Activated CD4-positive, alpha-beta T cell treated with anti-CD3 and anti-CD28 coated beads, Interleukin-2, Interleukin-4, amounts not matched to agents 100 ng/mL and 50 ng/mL, durations not matched to agents 16 hours and 8 hours (primary cell): ENCODE measurements at places on chromosomes 2 and 18.

DNA sequence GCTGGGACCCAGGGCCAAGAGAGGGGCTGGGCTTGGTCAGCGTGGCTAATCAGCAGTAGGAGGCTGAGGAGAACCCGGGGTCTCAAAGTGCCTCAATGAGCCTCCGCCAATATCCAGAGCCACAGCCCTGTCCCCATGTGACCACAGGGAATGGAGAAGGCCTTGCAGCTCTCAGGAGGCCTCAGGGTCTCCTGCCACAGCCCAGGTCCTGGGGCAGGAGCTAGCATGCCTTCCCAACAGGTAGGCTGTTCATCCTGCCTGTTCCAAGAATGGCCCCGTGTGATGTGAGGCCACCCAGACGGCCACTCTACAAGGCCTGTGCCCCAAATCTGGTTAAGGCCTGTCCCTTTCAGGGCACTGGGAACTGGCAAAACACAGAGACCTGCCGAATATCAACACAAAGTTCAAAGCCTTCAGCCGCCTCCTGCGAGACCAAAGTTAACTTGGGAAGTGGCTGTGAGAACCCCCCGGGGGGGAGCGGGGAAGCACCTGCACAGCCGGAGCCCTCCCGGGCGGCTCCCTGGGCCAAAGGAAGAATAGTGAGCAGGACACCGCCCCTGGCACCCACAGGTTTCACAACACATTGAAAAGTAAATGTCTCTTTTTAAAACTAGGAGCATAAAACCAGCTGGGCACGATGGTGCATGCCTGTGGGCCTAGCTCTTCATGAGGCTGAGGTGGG, 4.5 kb upstream of the LIMS2 start:
- no peak for DNase-seq

- no peak for DNase-seq
Observed at GRCh38 chr2:234075518-234075915, 25.0 kb downstream of the SPP2 start.

DNA sequence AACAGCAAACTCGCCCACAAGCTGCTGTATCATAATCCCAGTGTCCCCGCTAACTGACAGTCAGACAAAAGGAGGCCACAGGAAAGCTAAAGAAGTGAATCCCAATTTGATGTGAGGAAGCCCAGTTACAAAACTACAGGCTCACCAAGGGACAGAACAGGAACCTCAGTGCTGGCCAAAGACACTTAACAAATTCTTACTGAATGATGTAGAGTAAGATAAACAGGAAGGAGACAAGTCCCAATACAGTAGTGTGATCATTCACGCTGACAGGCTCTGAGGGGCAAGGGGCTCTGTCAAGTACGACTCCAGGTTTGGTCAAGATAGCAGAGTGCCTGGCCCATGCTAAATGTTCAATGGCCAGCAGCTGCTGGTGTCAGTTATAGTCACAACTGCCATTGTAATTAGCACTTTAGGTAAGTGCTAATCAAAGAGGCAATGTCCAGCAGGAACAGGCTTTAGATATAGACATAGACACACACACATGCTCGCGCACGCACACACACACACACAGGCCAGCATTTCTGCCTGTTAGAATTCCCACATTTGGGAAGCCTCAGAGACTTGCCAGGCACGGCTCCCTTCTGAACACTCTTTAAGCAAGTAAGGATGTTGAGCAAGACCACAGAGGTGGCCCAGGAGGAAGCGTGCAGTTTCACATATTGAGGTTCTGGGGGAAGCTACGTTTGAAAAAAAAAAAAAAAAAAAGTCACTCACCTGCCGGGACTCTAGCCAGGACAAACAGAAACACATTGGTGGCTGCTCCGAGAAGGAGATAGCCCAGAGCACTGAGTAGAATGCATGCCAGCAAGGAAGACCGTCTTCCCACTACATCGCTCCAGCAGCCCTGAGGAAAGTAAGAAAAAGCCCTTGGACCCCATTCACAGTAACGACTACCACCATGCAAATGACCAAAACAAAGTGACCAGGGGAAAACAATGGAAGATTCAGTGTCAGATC, 35.4 kb upstream of the TMEM182 start:
- no peak for DNase-seq

DNA sequence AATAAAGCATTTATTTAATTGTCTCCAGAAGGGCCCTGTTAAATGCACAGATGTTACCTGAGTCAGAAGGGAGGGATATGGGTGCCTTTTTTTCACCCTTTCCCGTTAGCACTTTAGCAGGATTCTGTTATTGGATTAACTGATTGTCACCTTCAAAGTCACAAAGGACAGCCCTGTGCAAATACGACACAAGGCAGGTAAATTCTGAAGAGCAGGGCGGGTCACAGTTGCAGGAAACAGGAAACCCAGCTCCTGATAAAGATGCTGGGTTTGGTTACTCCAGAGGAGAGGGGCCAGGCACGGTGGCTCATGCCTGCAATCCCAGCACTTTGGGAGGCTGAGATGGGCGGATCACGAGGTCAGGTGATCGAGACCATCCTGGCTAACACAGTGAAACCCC, 11.4 kb upstream of the PKDCC start:
- no peak for DNase-seq

DNA sequence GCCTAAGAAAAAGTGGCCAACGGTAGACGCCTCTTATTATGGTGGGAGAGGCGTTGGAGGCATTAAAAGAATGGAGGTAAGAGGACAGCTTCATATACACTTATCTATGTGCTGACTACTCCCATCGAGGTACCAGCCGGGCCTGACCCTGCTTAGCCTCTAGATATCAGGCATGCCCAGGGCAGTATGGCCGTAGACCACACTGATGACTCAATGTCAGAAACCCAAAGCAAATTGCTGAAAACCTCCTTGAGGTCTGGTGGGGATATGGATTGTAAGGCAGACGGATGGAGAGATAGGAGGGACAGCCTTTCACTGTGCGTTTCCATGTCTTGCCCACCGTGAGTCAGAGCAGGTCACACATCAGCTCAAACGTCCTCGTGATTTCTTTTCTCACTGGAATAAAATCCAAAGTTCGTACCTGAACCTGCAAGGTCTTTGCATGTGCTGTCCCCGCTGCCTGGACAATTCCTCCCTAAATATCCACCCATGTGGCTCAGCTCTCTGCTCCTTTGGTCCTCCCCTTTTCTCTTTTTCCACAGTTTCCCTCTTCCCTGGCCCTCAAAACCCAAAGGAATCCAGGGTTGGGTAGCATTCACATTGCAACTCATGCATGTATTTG, 168.9 kb downstream of the ANTXR1 start:
- DNase-seq: no peak
